ENCODE measurements at places on chromosomes 12 and 14.

- no peak for DNase-seq
Observed at GRCh38 chr12:44488180-44488579, 387.9 kb downstream of the NELL2 start.

- no peak for DNase-seq
Observed at GRCh38 chr12:51753980-51754675, 94.4 kb downstream of the FIGNL2 start.

DNA sequence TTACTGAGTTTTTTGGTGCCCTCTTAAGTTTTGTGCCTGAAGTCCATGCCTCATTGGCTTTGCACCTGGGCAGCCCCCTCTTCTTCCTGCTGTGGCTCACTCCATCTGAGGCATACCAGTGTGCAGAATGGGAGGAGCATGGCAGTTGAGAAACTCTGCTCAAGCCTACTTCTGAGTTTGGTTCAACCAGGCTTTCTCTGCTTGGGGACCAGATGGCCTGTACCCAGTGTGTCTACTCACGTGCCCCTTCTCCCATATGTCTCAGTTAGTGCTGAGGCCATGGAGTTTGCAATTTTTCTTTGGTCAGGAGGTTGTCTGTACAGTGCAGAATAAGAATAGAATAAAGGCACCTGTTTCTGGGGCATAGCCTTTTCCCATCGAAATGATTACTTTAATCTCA, 383.3 kb upstream of the DDHD1 start:
- DNase-seq, result no peak

DNA sequence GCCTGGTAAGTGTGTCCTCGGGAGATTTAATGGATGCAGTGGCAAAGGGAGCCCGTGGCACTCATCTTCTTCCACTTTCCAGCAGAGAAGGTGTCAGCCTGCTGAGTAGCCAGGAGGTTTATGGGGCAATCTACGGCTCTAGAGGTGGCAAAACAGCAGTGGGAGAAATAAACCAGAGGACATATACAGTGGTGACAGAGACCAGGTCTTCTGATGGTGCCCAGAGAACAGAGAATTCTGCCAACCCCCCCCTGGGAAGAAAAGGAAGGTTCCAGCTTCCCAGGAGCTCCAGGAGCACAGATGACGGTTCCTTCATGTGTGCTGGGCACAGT, 43.0 kb downstream of the SMIM41 start:
- no peak for DNase-seq

- DNase-seq, result no peak
Observed at GRCh38 chr14:93101181-93101580, 14.5 kb downstream of the ITPK1 start.
